Breast epithelium (tissue), 4 donors: ENCODE measurements at places on chromosomes 4 and X. TPM values are rescaled to one million over a fixed set of nuclear protein-coding genes. Genes with fewer than 3 reads are reported as not detected.

DNA sequence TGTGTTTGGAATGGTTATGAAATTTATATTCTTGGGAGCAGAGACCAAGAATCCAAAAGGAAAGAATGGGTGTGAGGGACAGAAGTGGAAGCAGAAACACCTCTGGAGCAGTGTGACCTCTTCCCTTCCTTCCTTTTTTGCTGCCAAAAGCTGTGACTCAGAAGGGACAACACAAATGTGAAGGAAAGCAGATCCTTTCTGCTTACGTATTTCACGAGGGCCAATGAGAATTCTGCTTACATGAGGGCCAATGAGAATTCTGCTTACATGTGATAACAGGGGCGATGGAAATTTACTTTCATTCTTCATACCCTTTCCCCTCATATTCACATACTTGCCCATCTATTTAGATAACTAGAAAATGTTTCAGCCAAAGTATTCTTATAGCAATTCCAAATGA lies 404.6 kb downstream of the PRDM5 start:
- no peaks in the 10 kb centered on the region for H3K27me3 ChIP-seq
- no peaks in the 10 kb centered on the region for H3K36me3 ChIP-seq
- no peaks in the 10 kb centered on the region for H3K4me1 ChIP-seq
- H3K27ac ChIP-seq: no peak overlapping the region
- no peak for DNase-seq
- H3K4me3 ChIP-seq: no peak overlapping the region

The XPNPEP2 gene
- total RNA-seq: 0.44 TPM

- H3K4me3 ChIP-seq: no peak overlapping the region
- peak; percentile 49 for DNase-seq
- H3K36me3 ChIP-seq: no peaks in the 10 kb centered on the region
- peaks cover 7% of the 10 kb centered on the region for H3K4me1 ChIP-seq
These were observed 23.6 kb downstream of the NOP14 start for GRCh38 chr4:2939383-2940243.

The NALF2 gene
- not detected for total RNA-seq

The MSX1 gene
- 8.5 TPM for total RNA-seq

- no peaks in the 10 kb centered on the region for H3K4me1 ChIP-seq
- H3K4me3 ChIP-seq: no peak overlapping the region
- H3K27me3 ChIP-seq: peaks cover 18% of the 10 kb centered on the region
- no peaks in the 10 kb centered on the region for H3K36me3 ChIP-seq
These were observed 15.3 kb downstream of the CPZ start for GRCh38 chr4:8607603-8608481.

GRCh38 chrX:10087391-10087790 lies 69.4 kb upstream of the CLCN4 start:
- H3K4me1 ChIP-seq: no peaks in the 10 kb centered on the region
- no peaks in the 10 kb centered on the region for H3K27me3 ChIP-seq
- H3K27ac ChIP-seq: no peak overlapping the region
- no peak overlapping the region for H3K4me3 ChIP-seq

DNA sequence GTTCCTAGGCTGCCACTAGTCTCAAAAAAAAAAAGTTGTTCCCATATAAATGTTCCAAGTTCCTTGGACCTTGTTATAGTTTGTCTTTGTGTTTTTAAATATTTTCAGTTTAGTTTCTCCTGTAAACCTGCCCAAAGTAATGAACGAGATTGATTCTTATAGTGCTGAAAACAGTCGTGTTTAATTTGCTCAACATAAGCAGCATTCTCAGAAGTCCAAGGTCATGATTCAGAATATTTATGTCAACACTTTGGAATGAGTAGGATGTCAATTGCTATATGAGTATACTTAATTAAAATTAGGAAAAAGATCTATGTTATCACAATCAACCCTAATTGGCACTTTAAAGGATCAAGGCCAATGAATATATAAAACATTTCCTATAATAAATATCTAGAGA lies 510.9 kb downstream of the PPP4R3C start:
- no peaks in the 10 kb centered on the region for H3K36me3 ChIP-seq
- no peak overlapping the region for H3K4me3 ChIP-seq
- H3K27ac ChIP-seq: no peak overlapping the region
- DNase-seq: no peak
- no peaks in the 10 kb centered on the region for H3K27me3 ChIP-seq
- H3K4me1 ChIP-seq: no peaks in the 10 kb centered on the region

- no peak overlapping the region for H3K4me3 ChIP-seq
- no peak for DNase-seq
- H3K36me3 ChIP-seq: no peaks in the 10 kb centered on the region
- no peaks in the 10 kb centered on the region for H3K27me3 ChIP-seq
These were observed 153.8 kb downstream of the AREG start for GRCh38 chr4:74598611-74599325.

- H3K4me1 ChIP-seq: no peaks in the 10 kb centered on the region
- no peak overlapping the region for H3K27ac ChIP-seq
- H3K4me3 ChIP-seq: no peak overlapping the region
- H3K36me3 ChIP-seq: no peaks in the 10 kb centered on the region
These were observed 6.2 kb downstream of the CCKAR start for GRCh38 chr4:26484032-26484515.

- DNase-seq: no peak
- H3K36me3 ChIP-seq: no peaks in the 10 kb centered on the region
- H3K27me3 ChIP-seq: no peaks in the 10 kb centered on the region
- no peak overlapping the region for H3K4me3 ChIP-seq
- H3K27ac ChIP-seq: no peak overlapping the region
These were observed 380.6 kb downstream of the INPP4B start for GRCh38 chr4:142465526-142465925.

The NUDT10 gene
- 1.3 TPM for total RNA-seq

The UGT2B15 gene
- not detected for total RNA-seq

DNA sequence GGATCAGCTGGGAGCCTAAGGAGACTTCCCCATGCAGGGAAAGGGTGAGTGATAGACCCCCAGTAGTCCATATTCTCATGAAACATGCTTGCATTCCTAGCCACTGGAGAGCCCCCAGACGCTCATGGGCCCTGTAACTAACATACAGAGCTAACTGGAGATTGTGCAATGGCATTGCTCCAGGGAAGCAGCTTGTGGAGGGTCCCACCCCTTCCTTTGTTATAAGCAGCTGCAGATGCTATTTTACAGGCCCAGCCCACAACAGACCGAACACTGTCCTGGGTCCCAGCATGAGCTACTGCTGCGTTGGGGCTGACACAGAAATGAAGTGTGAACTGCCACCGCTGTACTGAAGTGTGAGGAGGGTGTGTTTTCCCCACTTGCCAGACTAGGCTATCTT lies 1465.7 kb upstream of the DIAPH2 start:
- no peak for DNase-seq
- no peaks in the 10 kb centered on the region for H3K4me1 ChIP-seq
- H3K27ac ChIP-seq: no peak overlapping the region
- H3K27me3 ChIP-seq: no peaks in the 10 kb centered on the region
- no peaks in the 10 kb centered on the region for H3K36me3 ChIP-seq

GRCh38 chr4:60223208-60223923 lies 976.8 kb upstream of the ADGRL3 start:
- H3K4me3 ChIP-seq: no peak overlapping the region
- H3K36me3 ChIP-seq: no peaks in the 10 kb centered on the region
- no peak overlapping the region for H3K27ac ChIP-seq
- H3K4me1 ChIP-seq: no peaks in the 10 kb centered on the region
- DNase-seq: no peak
- no peaks in the 10 kb centered on the region for H3K27me3 ChIP-seq

DNA sequence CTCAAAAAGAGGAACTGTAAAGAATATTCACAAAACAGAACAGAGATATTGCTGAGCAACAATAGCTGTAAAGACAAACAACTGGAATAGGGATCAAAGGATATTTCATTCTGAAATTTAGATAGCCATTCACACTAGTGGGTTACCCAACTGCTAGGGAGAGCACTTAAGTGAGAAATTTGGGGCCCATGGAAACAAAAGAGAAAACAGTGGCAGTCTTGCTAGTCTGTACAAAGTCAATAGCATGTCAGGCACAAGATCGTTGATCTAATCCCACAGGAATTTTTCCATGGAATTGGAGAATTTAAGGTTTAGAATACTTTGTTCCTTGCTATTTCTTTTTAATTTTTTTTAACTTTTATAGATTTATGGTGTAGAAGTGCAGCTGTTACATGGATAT lies 467.0 kb downstream of the PCDH18 start:
- H3K36me3 ChIP-seq: no peaks in the 10 kb centered on the region
- H3K27ac ChIP-seq: no peak overlapping the region
- H3K27me3 ChIP-seq: no peaks in the 10 kb centered on the region
- no peak for DNase-seq
- no peaks in the 10 kb centered on the region for H3K4me1 ChIP-seq
- no peak overlapping the region for H3K4me3 ChIP-seq

The CXorf49 gene
- total RNA-seq: not detected

- no peaks in the 10 kb centered on the region for H3K36me3 ChIP-seq
- DNase-seq: no peak
- H3K4me1 ChIP-seq: no peaks in the 10 kb centered on the region
- no peak overlapping the region for H3K4me3 ChIP-seq
- no peak overlapping the region for H3K27ac ChIP-seq
These were observed 32.3 kb upstream of the DYNLT3 start for GRCh38 chrX:37879692-37880091.

DNA sequence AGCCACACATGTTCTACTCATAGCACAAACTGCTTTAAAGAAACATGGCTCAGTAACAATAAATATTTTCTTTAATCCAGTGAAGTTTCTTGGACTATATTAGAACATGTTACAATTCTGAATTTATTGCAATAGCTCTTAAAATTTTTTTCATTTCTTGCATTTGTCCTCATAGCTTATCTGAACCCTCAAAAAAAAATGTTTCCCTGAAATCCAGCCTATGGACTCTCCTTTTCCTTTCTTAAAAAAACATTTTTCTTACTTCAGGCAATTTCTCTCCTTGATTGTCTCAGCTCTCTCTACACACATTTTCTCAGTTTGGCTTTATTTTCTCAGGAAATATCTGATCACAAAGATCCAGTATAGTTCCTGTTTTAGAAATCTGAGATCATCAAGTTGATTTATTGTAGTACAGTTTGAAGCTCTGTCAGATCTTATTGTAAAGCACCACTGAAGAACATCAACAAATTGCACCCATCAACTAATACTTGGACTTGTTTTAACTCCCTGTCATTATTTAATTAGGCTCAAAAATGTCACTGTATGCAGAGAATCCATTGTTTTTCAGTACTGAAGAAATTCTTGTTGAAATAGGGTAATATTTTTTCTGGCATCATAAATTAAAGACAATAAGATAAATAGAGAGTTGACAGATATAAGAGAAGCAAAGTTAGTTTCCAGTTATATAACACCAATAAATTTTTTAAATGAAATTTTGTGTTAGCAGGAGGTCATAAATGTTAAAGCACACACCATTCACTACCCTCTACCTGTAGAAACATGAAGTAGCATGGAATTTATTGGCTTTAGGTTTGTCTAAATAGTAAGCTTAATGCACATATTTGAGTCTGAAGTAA lies 317.7 kb downstream of the ARHGAP24 start:
- no peaks in the 10 kb centered on the region for H3K36me3 ChIP-seq
- no peak overlapping the region for H3K4me3 ChIP-seq
- no peaks in the 10 kb centered on the region for H3K4me1 ChIP-seq
- no peak overlapping the region for H3K27ac ChIP-seq

DNA sequence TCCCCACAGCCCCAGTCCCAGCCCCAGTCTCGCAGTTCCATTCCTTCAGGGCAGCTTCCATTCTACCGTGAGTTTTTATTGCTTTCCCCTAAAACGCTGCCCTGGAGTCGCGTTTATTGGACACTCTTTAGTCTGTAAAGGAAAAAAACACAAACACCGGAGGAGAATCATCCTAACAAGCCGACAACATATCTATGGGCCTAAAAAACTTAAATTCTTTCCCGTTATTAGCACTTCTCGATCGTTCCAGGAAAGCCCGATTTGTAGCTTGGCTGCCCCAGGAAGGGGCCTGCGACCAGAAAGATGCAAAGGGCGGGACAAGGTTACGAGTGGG lies 178.5 kb downstream of the CBR4 start:
- H3K27me3 ChIP-seq: no peaks in the 10 kb centered on the region
- peak overlapping the region; percentile 98 for H3K4me3 ChIP-seq
- no peak for DNase-seq
- H3K27ac ChIP-seq: peak overlapping the region; percentile 97
- no peaks in the 10 kb centered on the region for H3K4me1 ChIP-seq
- H3K36me3 ChIP-seq: no peaks in the 10 kb centered on the region

- no peaks in the 10 kb centered on the region for H3K36me3 ChIP-seq
- H3K4me1 ChIP-seq: no peaks in the 10 kb centered on the region
- peaks cover 46% of the 10 kb centered on the region for H3K27me3 ChIP-seq
- no peak overlapping the region for H3K4me3 ChIP-seq
These were observed 24.1 kb downstream of the SH3KBP1 start for GRCh38 chrX:19863212-19863856.

DNA sequence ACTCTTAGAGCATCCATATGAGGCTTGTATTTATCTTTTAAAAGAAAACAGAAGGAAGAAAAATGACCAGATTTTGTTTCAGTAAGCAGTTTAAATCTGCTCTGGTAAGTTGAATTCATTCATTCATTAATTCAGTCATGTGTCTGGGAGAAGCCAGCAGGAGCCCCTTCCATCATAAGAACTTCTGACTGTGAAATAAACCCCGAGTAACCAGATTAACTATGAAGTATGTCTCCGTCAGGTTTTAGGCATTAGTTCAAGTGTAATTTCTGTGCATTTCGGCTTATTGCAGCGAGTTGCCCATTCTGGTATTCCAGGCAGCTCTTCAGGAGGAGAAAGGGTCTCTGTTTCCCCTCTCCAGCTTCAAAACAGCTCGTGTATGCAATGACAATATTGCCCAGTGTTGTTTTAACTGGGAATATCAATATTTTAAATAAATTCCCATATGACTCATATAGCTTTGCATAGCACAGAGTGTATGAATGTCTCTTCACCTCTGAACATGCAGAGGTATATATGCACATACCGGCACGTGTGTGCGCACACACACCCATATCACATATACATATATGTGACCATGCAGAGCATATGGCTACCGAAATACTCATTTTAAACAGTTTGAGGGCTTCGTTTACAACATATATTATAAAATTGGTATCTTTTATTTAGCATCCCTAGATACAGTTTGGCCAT lies 255.3 kb downstream of the BCOR start:
- H3K36me3 ChIP-seq: no peaks in the 10 kb centered on the region
- no peak overlapping the region for H3K4me3 ChIP-seq
- H3K27ac ChIP-seq: no peak overlapping the region
- H3K4me1 ChIP-seq: no peaks in the 10 kb centered on the region
- DNase-seq: no peak
- peaks cover 50% of the 10 kb centered on the region for H3K27me3 ChIP-seq

DNA sequence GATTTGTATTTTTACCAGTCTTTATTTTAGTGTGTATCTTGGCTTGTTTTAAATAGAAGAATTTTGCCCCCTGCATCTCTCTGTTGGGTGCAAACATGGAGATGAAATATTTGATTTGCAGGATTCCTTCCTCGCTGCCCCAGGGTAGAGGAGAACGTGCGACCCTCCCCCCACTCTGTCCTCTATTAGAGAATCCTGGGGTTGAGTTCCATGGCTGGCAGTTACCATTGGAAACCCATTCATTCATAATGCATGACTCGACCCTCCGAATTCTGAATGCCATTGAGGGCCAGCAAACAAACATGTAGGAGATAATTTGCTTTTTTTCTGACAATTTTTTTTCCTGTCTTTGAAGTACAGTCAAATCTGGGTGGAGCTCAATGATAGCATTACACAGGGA lies 53.7 kb downstream of the TRIM2 start:
- H3K4me3 ChIP-seq: no peak overlapping the region
- no peak overlapping the region for H3K27ac ChIP-seq
- no peak for DNase-seq
- no peaks in the 10 kb centered on the region for H3K27me3 ChIP-seq

The ARMCX4 gene
- 20.3 TPM for total RNA-seq

- DNase-seq: no peak
- no peaks in the 10 kb centered on the region for H3K36me3 ChIP-seq
- no peaks in the 10 kb centered on the region for H3K27me3 ChIP-seq
- H3K27ac ChIP-seq: no peak overlapping the region
- H3K4me3 ChIP-seq: no peak overlapping the region
These were observed 99.4 kb upstream of the NDP start for GRCh38 chrX:44072631-44073030.
